ENCODE measurements at places on chromosomes 1 and 21.
A peak's percentile ranks its signal among the peaks of the same experiment; 100 is the strongest.

DNA sequence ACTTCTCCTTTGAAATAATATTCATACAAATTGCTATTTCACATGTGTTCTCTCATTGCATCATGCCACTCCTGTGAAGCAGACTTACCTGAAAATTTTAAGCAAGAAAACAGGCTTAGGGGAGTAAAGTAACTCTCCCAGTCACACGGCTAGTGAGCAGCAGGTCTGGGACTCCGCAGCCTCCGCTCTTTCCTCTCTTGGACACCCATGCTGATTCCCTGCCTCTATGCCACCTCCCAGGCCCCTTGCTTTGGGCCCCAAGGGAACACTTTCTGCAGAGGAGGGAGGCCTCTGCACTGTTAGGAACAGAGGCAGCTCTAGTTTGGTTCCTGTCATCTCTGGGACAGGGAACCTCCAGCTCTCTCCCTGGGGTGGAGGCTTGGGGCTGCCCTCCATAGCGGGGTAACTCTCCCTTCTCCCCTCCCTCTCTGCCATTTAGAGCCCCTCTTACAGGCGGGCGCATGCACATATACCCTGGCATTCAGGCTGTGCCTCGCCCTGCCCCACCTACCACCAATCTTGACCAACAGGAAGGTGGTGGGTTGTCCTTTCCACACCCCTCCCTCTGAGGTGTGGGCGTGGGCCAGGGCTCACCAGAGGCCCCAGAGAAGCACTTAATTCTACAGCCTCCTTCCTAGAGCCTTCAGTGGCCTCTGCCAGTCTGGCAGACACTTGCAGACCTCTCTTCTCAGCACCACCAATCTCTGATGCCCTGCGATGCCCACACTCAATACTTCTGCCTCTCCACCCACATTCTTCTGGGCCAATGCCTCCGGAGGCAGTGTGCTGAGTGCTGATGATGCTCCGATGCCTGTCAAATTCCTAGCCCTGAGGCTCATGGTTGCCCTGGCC is at the start of gene RXFP4:
Gene RXFP4 (plus strand): TSS at position 646 of the 852 bp plus-strand sequence. CDS start 72 bp downstream, at position 718.
- DNase-seq = no peak

- DNase-seq = no peak
Measured at GRCh38 chr1:52996653-52997052, 65.4 kb upstream of the PODN start.

- DNase-seq = peak; percentile 74
Measured at GRCh38 chr1:91120936-91121335, 99.1 kb upstream of the ZNF644 start.

- no peak for DNase-seq
Measured at GRCh38 chr1:59309795-59310548, 13.1 kb downstream of the FGGY start.

- DNase-seq = peak; percentile 72
Measured at GRCh38 chr1:36089393-36090121, 865 bp downstream of the ADPRS start.

- DNase-seq = no peak
Measured at GRCh38 chr1:204073837-204074273, 940 bp downstream of the SOX13 start.

- DNase-seq = no peak
Measured at GRCh38 chr1:185674201-185674600, 60.0 kb upstream of the HMCN1 start.

DNA sequence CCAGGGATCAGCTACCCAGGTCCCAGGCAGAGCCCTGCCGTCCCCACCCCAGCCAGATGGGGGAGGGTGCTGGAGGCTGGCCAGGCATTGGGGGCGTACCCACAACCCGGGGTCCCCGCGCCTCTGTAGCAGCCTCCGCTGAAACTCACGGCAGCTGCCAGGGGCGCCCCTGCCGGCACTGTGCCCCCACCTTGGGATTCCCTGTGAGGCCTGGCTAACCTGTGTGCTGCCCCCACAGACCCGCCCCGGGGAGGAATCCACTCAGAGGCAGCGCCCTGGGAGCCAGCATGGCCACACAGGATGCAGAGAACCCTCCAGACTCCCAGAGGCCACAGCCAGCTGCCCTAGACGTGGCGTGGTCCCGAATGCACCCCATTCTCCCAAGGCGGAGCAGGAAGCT is 3.8 kb downstream of the DVL1 start:
- no peak for DNase-seq

DNA sequence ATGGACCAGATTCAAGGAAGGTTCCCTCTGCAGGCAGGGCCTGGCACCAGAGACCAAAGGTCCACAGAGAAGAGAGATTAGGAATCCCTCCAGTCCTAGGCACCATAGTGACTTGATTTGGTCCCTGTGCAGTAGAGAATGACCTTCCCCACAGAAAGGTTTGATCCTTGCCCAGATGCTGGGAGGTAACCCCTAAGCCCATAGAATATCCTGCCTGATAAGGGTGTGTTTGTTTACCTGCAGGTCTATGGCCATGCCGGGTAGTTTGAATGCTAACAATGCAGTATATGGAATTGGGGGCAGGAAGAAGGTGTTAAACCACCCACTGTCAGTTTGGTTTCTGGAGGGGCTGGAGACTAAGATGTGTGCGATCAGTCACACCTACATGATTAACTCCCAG is 57.1 kb upstream of the NFASC start:
- DNase-seq = no peak

DNA sequence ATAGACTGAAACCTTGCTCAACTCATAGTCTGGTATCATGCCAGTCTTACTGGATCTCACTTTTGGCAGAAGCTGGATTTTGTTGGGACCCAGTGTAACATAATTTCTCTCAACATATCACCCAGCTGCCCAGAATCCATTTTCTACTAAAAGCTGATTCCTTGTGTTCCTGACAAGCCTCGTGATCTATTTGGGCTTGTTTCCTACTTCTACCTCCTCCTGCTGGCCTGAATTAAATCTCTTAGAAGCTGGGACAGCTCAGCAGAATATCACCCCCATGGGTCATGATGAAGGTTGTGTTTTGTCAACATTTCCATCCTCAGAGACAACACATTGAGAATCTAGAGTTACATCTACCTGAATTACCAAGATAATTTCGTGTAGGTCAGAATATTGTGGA is 7.7 kb downstream of the GOLT1A start:
- no peak for DNase-seq

GRCh38 chr1:44436401-44437106 is 31.5 kb downstream of the RNF220 start:
- DNase-seq = peak; percentile 44

GRCh38 chr1:226216056-226216455 is 7.4 kb upstream of the MIXL1 start:
- DNase-seq = peak; percentile 91

GRCh38 chr1:70517444-70517843 is 106.4 kb downstream of the CTH start:
- no peak for DNase-seq

GRCh38 chr1:205229399-205229871 is 1.7 kb downstream of the TMCC2 start:
- peak; percentile 91 for DNase-seq

DNA sequence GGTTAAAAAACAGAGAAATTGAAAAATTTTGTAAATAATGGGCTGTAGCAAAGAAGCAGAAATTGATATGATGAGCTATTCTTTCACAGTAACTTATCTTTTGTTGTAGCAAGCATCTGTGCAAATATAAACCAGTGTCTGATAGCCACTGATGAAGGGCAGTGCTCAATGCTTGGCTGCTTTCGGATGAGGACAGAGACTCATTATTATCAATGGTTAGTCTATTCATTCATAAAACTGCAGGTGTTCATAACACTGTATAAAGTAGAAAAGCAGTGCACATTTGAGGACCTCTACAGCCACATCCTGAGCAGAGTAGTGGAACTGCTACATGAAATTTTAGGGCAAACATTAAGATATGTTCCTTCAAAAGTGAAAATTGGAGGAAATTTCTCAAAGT is 107.2 kb downstream of the FAF1 start:
- no peak for DNase-seq

DNA sequence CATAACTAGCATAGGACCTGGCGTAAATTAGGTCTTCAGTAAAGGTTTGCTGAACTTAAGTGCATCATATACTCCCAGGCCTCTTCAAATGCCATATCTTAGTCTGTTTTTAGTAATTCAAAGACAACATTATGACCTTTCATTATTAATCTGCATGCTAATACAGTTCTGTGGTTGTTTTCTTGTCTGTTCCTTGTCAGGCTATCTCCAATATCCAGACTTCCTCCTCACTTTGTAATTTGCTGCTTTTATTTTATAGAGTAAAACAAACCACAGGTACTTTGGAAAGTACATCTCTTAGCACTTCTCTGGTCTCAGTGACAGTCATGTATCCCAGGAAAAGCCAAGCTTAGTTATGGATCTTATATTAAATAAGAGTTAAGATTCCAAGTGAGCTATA is 65.1 kb upstream of the BMP8A start:
- DNase-seq = no peak

DNA sequence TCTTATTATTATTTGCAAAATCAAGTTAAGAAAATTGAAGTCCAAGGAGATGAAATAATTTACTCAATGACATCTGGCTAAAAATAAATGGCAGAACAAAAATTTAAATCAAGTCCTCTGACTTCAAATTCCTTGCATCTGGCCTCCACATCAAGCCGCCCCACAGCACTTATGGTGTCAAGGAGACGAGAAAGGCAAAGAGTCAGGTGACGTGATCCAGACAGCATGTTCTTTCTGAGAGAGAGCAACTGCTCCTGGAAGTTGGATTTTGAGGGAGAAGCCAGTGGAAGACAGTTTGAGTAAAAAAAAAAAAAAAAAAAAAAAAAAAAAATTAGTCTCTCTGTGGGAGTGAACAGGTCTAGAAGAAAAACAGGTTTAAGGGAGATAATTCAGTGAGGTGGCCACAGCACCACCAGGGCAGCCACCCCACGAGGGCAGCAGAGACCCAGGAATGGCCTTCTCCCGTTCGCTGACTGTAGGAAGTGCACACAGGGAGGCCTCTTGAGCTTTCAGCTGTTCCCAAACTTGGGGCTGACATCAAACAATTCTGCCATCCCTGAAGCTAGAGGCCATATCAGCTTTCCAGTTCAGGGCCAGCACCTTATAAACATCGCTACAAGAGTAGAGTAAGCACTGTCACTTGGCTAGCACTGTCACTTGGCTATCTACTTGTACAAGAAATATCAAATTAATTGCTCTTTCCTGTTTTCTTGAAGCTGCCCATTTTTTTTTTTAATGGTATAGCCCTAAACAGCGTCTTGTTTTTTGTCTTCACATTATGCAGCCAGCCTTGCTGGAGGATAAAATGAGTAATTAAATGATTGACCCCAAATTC is 7.8 kb downstream of the C1orf162 start:
- peak; percentile 82 for DNase-seq

DNA sequence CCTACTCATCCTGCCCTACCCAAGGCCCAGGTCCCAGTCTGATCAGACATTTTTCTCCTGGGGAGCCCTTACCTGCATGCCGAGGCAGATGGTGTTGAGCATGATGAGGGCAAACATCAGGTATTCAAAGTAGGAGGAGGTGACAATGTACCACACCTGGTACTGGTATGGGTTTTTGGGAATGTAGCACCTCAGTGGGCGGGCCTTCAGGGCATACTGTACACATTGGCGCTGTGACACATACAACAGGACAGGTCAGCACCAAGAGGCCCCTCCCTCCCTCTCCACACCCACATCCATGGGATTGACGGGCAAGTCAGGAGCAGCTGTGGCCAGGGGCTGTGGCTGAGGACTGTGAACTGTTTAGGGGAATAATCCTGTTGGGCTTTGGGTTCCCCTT is 37.1 kb upstream of the KIF21B start:
- no peak for DNase-seq

GRCh38 chr1:205318231-205318991 is 3.1 kb downstream of the NUAK2 start:
- DNase-seq = peak; percentile 63

DNA sequence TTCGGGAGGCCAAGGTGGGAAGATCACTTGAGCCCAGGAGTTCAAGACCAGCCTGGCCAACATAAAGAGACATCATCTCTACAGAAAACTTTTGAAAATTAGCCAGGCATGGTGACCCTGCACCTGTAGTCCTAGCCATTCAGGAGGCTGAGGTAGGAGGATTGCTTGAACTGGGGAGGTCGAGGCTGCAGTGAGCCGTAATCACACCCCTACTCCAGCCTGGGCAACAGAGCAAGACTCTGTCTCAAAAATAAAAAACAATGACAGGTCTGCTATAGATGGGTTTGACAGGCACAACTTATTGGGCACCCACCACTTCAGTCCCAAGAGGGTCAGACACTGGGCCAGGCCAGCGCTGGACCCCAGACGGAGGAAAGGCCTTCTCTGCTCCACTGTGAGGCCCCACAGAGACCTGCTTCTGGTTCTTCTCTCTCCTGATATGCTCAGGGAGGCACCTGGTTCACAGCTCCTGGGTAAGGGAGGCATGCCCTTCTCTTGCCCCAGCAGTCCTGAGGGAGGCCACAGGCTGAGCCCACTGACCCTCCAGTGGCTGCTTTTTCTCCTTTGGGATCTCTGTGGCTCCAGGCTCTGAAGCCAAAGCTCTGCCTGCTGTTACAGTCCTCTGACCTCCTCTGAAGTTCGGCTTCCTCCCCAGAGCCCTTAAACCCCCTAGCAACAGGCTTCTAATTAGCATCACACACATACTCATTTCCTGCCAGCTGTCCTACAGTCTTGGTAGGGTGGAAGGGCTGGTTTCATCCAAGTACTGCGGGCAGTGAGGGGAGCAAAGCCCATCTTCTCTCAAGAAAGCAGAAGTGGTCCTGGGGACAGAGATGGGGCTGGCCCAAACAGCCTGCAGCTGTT is 14.4 kb downstream of the S100A16 start:
- peak; percentile 91 for DNase-seq

DNA sequence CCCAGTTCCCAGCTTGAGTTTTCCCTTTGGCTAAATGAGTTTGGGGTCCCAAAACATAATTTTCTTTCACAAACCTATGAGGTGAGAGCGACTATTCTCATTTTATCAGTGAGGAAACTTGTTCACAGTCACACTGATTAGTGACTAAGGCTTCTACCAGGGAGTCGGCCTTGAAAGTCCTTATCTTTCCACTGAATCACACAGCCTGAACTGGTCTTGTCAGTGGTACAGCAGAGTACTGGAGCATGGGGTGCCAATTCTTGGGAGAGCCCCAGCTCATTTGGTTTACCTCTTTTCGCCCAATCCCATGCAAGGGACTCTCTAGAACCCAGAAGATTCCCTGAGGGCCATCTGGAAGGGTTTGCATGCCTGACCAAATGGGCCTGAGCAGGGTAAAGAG is 16.9 kb downstream of the HSD3B2 start:
- peak; percentile 76 for DNase-seq

DNA sequence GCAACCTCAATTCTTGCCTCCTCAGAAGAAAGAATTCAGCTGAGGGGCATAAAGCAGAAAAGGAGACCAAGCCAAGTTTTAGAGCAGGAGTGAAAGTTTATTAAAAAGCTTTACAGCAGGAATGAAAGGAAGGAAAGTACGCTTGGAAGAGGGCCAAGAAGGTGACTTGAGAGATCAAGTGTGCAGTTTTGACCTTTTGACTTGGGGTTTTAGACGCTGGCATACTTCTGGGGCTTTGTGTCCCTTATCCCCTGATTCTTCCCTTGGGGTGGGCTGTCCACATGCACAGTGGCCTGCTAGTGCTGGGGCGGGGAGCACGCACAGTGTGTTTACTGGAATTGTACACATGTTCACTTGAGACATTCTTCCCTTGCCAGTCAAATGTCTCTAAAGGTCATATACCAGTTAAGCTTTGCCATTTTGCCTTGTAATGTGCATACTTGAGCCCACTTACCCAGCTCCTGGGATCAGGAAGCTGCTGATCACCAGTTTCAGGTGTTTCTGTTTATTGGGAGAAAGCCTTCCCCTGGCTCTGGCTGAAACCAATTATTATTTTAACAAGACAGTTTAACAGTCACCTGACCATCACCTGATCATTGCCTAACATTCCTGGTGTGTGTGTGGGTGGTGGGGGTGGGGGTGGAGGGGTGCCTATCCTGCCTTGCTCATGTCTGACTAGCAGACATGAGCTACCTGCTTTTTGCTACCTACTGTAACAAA is 36.2 kb downstream of the UTP25 start:
- DNase-seq = no peak

All from mesendoderm (in vitro differentiated cells).